HCT116 (cell line): ENCODE measurements at places on chromosomes 5 and 9.

GRCh38 chr5:133289686-133290367, 238.0 kb downstream of the HSPA4 start:
- no peak for DNase-seq

- no peak for DNase-seq
Observed at GRCh38 chr5:139212486-139212885, 14.3 kb upstream of the SIL1 start.

DNA sequence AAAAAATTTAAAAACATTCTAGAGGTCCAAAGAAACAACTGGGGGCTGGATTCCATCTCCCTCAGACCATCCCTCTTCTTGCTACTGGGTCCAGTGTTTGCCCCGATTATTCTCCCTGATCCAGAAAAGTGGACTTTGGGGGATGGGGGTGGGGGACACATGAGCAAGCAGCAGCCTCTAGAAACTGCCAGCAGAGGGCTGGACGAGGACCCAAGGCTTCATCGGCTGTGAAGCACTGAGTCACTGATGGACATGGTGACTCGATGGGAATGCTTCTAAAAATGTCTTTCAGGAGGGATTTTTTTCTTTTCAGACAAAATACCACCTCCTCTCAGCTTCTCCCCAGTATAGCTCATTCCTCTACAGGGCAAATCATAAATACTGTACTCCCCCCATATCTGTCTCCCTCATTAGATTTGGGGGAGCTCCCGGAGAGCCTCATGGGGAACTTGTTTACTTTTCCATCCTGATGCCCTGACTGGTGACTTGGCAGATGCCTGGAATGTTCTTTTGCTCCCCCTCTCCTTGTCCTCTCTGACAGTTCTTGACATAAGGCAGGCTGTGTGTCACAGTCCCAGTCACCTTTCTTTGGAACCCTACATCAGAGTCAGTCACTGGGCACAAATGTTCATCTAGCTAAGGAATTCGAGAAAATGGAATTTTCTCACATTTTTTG, 67.2 kb upstream of the STC2 start:
- DNase-seq = peak; percentile 6

DNA sequence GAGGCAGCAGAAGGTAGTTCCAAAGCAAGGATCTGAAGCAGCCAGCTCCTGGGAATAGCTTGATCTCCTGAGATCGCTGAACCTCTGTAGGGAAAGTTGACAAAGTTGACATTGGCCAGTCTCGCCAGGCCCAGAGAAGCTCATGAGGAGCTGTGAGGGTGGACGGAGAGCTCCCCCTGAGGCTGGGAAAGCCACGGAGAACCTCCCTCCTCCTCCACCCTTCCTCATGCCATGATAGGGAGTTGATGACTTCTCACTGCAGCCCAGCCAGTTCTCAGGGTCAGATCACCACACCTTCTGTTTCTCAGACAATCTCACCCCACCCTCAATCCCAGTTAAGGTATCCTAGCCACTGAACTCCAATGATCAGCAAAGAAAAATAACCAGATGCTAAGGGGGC, 30.4 kb upstream of the KCNV2 start:
- DNase-seq = no peak

- DNase-seq = no peak
Observed at GRCh38 chr9:81724242-81724889, 35.0 kb upstream of the TLE1 start.

DNA sequence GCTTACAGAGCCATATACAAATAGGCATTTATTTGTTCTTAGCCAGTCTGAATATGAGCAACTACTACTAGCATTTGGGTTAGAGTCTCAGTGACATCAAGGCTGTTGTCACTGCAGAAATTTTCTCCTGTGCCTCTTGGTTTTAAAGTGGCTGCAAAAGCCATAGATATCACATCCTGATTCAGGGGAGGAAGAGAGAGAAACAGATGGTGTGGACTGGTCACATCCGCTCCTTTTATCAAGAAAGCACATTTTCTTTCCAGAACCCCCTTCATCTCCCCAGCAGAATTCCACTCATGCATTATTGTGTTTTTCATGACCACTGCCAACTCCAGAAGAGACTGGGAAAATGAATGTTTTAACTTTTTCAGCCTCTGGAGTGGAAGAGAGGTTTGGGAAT, 69.8 kb downstream of the PTTG1 start:
- no peak for DNase-seq

GRCh38 chr5:64811050-64811640, 42.4 kb downstream of the CWC27 start:
- DNase-seq = peak; percentile 37

DNA sequence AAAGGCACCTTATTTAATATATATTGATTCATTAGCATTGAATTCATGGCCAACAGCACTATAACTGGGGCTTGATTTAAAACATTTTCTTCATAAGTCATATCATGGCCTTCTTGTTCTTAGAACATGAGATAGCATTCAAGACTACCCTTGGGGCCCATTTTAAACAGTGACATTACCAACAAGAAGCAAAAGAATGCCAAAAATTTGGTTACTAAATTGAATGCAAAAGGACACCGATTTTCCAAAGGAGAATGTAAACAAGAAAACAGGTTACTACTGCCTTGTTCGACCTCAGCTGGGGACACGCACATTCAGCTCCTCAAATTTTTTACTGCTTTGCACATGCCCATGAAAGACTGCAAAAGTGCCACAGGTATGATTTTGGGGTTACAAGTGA, 219.4 kb upstream of the TLE4 start:
- no peak for DNase-seq

- DNase-seq = no peak
Observed at GRCh38 chr5:71810023-71810422, 90.9 kb downstream of the CARTPT start.

GRCh38 chr5:34897646-34898045, 17.7 kb downstream of the RAD1 start:
- no peak for DNase-seq

DNA sequence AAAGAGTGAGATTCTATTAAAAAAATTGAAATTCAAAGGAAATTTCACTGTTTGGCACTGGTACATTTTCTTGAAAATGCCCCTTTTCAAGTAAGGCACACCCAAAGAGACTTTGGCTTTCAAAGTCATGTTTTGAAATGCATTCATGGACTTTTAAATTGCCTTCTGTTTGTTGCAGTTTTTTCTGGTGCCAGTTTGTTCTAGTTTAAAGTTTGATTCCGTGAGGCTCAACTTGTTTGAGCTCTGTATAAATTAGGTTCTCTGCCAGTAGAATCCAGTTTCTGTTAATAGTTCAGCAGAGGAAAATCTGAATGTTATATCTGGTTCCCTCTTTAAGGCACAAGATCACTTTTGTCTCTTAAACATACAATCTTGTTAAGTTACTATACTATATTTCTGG, 16.4 kb downstream of the ATP6V0E1 start:
- no peak for DNase-seq

- no peak for DNase-seq
Observed at GRCh38 chr5:11777096-11777495, 127.2 kb downstream of the CTNND2 start.

DNA sequence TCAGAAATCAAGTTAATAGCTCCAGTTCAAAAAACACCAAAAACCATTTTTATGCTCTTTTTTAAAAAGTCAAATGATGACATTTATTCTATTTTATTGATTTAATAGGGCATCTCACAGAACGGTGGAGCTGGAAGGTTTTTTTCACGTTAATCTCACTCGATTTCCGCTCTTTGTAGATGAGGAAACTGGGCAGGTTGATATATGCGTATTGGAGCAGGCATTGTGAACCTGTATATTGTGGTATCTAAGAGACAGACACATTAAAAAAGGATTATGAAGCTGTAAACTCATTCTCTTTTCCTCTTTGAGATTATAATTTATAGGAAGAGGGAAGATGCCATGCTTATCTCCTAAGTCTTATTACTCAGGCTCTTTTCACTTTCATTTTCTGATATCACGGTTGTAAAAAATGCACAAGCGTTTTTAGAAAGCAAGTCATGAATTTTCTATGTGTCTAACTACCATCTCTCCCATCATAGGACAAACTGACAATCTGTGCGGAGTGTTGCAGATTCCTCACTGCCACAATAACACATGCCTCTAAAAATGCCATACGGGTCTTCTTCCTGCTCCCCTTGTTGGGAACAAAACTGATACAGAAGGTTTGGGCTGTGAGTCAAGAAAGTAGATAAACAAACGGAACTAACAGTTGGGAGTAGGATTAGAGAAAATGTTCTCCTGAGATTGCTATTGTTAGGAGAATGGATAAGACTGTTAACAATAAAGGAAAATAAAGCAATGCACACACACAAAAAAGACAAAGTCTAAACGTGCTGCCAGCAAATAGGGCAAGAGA, 1997.7 kb downstream of the MAT2B start:
- DNase-seq = no peak
